ENCODE measurements at places on chromosomes 1 and 21.

DNA sequence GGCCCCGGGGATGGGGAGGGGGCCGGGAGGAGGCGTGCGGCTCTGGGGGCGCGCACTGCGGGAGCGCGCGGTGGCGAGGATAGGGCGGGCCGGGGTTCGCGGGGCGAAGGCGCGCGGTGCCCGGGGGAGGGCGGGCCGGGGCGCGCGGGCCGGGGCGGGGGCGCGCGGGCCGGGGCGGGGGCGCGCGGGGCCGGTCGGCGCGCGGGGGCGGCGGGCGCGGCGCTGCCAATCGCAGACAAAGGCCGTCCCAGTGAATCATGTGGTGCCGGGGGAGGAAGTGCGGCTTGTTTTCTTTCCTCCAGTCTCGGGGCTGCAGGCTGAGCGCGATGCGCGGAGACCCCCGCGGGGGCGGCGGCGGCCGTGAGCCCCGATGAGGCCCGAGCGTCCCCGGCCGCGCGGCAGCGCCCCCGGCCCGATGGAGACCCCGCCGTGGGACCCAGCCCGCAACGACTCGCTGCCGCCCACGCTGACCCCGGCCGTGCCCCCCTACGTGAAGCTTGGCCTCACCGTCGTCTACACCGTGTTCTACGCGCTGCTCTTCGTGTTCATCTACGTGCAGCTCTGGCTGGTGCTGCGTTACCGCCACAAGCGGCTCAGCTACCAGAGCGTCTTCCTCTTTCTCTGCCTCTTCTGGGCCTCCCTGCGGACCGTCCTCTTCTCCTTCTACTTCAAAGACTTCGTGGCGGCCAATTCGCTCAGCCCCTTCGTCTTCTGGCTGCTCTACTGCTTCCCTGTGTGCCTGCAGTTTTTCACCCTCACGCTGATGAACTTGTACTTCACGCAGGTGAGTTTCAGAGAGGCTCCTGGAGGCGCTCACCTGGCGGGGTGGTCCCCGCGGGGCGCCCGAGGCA, at the start of gene GPR137B:
GPR137B (plus strand) TSS at position 287 of the 851 bp plus-strand sequence; CDS start at position 371, 84 bp downstream.
- DNase-seq, result peak; percentile 64

GRCh38 chr1:67835663-67836452, 2.6 kb upstream of the GNG12 start:
- no peak for DNase-seq

GRCh38 chr21:20260124-20260523, 738.1 kb upstream of the NCAM2 start:
- DNase-seq, result no peak

DNA sequence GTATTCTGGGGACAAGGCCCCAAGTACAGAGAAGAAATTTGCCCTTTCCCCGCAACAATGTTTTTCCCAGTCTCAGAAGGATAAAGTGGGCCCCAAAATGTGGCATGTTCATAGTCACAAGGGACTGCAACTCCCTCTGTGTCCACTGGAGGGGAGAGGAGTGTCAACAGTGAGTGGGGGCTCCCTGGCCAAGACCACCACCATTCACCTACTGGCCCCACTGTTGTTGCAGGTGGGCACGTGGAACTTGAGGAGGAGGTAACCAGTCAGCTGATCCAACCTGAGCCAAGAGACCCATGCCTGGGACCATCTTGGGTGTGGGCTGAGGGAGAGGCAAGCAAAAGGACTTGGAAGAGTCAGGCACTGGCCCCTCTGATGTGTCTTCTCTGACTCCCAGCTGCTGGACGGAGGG, 777 bp downstream of the NUDT17 start:
- peak; percentile 57 for DNase-seq

DNA sequence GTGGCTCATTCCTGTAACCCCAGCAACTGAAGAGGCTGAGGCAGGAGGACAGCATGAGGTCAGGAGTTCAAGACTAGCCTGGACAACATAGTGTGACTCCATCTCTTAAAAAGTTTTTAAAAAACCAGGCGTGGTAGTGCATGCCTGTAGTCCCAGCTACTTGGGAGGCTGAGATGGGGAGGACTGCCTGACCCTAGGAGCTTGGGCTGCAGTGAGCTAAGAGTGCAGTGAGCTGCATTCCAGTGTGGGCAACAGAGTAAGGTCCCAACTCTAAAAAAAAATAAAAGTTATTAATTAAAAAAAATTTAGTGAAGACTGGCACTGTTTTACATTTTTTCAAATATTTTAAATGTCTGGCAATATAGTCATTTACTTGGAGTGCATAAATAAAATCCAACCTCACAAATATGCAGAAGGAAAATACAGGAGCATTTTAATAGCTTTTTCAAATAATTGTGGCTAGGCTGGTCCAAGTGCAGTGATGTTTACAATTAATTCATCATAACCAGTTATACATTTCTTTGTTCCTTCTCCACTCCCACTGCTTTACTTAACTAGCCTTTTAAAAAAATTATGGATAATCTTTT, 10.8 kb downstream of the ZBTB8OS start:
- DNase-seq, result no peak

GRCh38 chr1:208170252-208170651, 73.9 kb downstream of the PLXNA2 start:
- DNase-seq, result no peak

DNA sequence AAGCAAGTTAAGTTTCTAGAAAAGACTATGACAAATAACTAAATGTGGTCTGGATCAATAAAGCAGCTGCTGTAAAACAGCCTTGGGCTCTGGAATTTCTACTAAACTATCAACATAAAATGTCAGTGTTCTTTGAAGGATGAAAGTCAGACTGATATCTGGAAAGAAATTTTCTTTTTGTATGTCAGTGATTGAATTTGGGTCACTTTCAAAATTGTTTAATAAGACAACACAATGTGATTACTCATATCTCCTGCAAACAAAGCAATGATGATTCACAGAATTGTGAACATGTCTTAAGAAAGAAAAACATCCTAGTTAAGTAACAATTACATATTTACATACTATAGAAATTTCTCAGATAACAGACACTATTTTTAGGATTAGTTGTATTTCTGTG, 826.4 kb downstream of the PLA2G4A start:
- no peak for DNase-seq

- peak; percentile 56 for DNase-seq
Measured at GRCh38 chr1:116739371-116740012, 14.7 kb upstream of the CD2 start.

GRCh38 chr21:27024301-27024700, 57.4 kb upstream of the ADAMTS5 start:
- DNase-seq, result no peak

GRCh38 chr1:202553560-202554038, 156.7 kb downstream of the SYT2 start:
- peak; percentile 64 for DNase-seq

DNA sequence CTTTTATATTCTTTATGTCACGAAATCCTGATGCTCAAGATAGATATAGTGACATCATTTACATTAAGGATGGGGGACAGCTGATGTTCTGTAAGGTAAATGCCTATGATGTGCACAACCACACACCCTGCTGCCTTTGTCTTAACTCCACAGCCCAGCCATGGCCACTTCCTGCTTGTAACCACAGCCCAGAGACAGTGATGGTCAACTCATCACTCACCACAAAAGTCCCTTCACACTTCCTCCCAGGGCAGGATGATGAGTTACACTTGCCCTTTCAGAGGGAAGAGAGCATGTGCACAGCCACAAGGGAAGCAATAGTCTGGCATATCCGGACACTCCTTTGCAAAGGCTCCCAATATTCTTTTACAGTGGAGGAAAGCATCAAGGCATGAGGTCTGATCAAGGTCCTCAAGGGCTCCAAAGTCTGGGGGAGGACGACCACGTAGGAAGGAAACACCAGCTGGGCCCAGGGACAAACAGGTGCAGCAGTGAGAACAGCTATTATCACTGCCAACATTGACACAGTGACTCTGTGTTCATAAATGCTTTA, 53.8 kb downstream of the PLPP3 start:
- peak; percentile 86 for DNase-seq

- peak; percentile 37 for DNase-seq
Measured at GRCh38 chr1:237562242-237562823, 328.4 kb downstream of the ZP4 start.

DNA sequence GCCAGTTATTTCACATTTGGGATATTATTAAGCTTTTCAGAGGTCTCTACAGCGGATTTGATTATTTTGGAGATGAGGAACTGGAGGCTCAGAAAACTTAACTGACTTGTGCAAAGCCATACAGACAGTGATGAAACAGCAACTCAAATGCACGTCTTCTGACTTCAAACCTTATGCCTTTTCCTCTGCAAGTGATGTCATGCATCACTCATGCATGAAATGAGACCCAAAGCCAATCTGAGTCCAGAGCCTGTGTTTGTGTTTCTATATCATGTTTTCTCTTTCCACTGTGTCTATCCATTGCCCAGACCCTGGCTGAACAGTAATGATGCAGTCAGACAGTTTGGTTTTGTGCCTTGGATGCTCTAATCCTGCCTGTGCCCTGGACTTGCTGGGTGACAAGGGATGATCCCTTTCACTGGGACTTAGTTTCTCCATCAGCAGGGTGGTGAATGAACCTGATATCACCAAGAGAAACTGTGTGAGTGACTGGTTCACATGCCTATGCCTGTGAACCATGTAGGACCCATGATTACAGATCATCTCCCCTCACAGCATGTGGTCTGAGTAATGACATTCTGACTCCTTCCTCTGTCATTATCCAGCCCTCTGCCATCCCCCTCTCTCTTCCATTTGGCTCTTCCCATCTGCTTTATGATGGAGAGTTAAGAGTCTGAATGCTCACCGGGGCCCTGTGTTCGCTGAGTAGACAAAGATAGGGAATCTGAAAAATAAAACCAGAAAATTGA, 33.4 kb downstream of the SLAMF6 start:
- DNase-seq, result peak; percentile 2

DNA sequence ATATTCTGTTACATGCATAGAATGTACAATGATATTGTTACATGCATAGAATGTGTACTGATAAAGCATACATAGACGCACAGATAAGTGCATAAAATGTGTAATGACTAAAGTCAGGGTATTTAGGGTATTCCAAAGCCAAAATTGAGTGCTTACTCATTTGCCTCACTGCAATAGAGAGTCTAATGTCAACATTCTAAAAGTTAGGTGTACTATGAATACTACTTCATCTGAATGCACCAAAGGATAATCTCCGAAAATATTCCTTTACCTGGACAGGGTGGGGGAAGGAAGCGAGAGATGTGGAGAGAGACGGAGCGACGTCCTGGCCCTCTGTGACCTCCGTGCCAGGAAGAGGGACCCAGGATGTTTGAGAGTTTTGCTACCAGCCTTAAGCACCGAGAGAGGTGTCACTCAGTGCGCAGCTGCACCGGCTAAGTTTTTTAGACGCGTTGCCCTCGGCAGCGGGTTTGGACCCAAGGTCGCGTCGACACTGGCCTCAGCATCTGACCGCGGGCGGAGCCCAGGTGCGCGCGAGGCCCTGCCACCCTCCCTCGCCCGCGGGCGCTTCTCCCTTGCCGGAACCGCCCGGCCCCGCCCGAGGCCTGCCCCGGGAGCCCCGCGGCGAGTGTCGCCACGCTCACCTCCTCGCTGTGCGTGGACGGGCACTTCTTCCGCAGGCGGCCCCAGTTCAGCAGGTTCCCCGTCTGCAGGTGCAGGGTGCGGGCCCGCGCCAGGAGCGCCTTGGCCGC, 660 bp downstream of the GCLM start:
- DNase-seq, result peak; percentile 6
